Left colon (tissue), 2 donors: ENCODE measurements at places on chromosomes 4 and X. TPM values are rescaled to one million over a fixed set of nuclear protein-coding genes. Genes with fewer than 3 reads are reported as not detected.

- DNase-seq, result peak; percentile 62
Observed at GRCh38 chr4:151359576-151359975, 34.2 kb upstream of the SH3D19 start.

- no peak for DNase-seq
Observed at GRCh38 chr4:692771-693554, 4.0 kb upstream of the SLC49A3 start.

DNA sequence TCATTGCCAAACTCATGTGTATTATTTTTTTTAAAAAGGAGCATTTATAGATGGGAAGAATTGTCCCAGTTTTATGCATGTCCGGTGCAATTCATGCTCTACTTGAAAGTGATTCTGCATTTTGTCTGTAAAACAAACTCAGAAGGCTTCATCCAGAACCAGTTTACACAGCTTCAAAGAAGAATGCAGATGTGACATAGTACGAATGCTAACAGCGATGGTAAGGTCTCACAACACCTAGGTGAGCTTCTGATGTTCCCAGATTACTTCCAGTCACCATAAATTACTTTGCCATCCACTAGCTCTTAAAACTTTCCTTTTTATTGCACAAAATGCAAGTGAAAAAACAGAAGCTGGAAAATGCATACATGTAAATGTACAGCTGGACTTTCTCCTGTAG, 41.5 kb upstream of the AGA start:
- no peak for DNase-seq

- no peak for DNase-seq
Observed at GRCh38 chrX:38494239-38494823, 67.0 kb upstream of the TSPAN7 start.

- DNase-seq, result no peak
Observed at GRCh38 chrX:76366972-76367371, 60.5 kb upstream of the MAGEE1 start.

DNA sequence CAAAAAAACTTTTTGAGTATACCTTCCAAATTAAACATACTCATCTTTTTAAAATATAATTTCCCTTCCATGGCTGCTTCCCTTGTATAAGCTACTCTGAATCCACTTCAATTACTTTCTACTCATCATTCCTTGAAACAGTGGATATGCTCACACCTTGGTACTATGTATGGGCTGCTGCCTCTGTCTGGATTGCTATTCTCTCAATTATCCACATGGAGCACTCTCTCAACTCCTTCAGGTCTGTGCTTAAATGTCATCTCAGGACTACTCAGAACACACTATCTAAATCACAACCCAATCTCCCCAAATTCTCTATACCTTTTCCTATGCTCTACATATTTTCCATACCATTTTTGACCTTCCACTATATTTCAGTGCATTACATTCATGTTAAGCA, 898.9 kb upstream of the EPHA5 start:
- DNase-seq, result no peak

DNA sequence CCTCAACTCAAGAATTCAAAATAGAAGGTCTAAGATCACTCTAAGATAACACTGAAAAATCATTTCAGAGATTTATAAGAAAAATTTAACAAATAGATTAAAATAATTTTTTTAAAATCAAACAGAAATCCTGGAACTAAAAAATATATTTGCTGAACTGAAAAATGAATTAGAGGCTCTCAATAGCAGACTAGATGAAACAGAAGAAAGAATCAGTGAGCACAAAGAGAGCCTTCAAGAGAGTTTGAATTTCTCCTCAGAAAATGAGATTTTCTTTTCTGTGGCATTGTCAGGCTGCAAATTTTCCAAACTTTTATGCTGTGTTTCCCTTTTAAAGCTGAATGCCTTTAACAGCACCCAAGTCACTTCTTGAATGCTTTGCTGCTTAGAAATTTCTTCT, 335.0 kb upstream of the SLC7A11 start:
- no peak for DNase-seq

The AFM gene
- not detected for total RNA-seq

The PPP1R3F gene
- 2.5 TPM for total RNA-seq

DNA sequence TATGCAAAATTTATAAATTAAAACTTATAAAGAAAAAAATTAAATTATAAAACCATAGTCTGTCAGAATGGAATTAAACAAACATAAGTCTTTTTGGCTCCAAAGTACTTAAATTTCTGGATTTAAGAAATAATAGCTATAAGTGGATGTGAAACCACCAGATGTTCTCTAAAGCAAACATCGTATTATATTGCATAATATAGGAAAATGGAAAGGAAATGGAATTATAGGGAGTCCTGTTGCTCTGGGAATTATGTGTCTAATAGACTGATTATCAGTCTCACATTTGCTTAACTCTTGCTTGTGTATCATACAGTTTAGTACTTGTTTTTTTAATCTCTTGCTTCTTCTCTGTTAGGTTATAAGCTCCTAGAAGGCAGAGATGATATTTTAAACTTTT, 819.2 kb downstream of the RAPGEF2 start:
- no peak for DNase-seq

The P2RY4 gene
- total RNA-seq, result 1.9 TPM

The ZNF275 gene
- total RNA-seq, result 5.2 TPM

DNA sequence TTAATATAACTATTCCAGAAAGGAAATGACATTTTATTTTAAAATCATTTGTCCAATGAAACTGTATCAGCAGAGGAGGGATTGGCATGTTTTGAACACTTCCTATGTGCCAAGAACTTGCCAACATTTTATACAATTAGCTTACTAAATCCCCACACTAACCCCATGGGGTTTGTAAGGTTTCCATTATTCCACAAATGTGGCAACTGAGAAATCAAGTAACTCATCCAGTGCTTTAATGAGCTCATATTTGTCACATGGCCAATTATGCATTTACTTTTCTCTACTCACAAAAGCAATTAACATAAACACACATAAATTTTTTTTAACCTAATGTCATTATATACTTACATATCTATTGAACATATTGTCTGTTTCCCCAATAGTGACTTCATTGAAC, 37.3 kb downstream of the MANBA start:
- DNase-seq, result no peak

DNA sequence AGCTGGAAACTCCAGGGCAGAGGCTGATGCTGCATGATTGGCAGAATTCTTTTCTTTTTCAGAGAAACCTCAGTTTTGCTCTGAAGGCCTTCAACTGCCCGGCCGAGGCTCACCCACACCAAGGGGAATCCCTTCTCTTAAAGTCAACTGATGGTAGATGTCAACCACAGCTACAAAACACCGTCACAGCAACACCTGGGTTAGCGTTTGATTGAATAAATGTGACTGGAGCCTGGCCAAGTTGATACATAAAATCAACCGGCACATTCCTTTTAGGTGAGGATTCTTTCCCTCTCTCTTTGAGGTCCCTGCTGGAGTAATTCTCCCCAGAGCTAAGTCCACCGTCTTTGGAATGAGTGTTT, 15.2 kb upstream of the KIAA0232 start:
- peak; percentile 30 for DNase-seq
